ENCODE measurements at places on chromosomes 7 and 10.

DNA sequence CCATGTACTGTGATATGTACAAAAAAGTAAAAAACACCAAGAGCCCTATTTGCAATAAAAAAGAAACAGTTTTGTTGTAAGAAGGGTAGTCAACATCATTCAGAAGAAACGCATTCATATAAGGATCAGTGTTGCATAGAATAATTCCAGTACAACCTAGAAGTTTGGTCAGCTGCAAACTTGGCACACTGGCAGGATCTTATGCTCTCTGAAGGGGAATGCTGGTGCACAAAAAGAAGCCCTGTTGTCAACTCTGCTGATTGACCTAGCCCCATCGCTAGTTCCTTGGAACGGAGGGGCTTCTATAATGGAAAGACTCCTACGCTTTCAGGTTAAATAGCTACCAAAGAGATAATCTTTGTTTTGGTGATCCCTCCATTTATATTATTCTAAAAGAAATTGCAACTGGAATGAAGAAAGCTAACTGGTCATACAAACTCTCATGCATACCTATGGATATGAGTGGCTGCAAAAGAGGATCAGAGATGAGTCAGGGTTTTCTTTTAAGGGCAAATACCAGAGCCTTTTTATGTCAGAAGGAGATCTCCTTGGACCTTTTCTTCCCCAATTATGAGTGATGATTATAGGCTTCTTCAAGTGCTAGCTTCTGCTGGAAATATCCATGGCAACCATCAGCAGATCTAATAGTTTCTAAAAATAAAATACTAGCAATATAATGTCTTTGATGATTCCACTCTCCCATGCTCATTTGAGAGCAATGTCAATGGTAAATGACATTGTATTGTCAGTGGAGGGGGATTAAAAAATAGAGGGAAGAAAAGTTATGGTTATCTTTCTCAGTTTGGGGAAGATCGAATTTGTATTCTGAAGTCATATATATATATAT, 312.4 kb upstream of the CACNA2D1 start:
- no peak for DNase-seq

DNA sequence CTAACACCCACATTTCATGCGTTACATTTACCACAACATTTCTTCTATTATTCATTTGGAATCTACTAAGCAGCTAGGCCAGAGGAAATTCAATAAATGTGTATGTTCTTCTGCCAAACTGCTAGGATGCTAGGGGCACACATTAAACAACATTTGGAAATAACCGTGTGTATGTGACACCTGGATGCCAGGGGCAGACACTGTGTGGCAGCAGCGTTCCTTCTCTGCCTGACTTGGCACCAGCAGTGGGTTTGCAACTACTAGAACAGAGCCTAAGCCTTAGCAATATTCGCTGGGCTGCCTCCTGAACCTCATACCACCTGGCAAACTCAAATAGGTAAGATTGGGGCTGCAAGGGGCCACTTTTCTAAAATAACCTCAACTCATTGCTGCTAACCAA, 182.1 kb downstream of the CHCHD3 start:
- no peak for DNase-seq

GRCh38 chr7:45098983-45099839, 10.4 kb upstream of the NACAD start:
- no peak for DNase-seq

GRCh38 chr10:4067531-4067930, 282.5 kb upstream of the KLF6 start:
- DNase-seq = no peak

All from stimulated activated CD4-positive, alpha-beta T cell treated with anti-CD3 and anti-CD28 coated beads, Interleukin-12 subunit alpha, Interleukin-12 subunit beta, amount 100 ng/mL, for 48 hours (primary cell).